ENCODE measurements at places on chromosomes 1 and 21. TPM values are rescaled to one million over a fixed set of nuclear protein-coding genes. Genes with fewer than 3 reads are reported as not detected.

The KIF21B gene
- 0.22 TPM for total RNA-seq

The FAM131C gene
- not detected for total RNA-seq

The CELA3A gene
- not detected for total RNA-seq

The RIMKLA gene
- 2.1 TPM for total RNA-seq

DNA sequence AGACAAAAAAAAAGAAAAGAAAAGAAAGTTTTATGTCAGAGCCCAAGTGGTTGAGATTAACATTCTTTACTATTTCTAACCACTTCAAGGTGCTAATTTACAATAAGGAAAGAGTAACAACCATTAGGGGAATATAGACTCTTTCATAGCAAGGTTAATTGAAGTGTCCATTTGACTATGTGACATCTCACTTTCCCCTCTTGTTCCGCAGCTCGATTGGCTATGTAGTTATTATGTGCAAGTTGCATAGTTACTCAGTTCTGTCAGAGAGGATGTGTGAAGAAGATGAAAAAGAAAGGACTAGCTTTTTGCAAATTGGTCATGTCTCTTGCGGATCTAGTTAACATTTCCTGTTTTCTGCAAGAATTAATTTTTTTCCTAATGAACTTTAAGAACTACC lies 273.7 kb downstream of the RGS7 start:
- no peaks in the 10 kb centered on the region for H3K4me1 ChIP-seq
- DNase-seq = no peak
- H3K36me3 ChIP-seq = no peaks in the 10 kb centered on the region
- H3K4me3 ChIP-seq = no peak overlapping the region
- H3K27ac ChIP-seq = no peak overlapping the region
- no peaks in the 10 kb centered on the region for H3K27me3 ChIP-seq

GRCh38 chr1:233406994-233407631 lies 79.6 kb downstream of the MAP3K21 start:
- no peak overlapping the region for H3K4me3 ChIP-seq
- no peaks in the 10 kb centered on the region for H3K27me3 ChIP-seq
- DNase-seq = no peak
- H3K27ac ChIP-seq = no peak overlapping the region

DNA sequence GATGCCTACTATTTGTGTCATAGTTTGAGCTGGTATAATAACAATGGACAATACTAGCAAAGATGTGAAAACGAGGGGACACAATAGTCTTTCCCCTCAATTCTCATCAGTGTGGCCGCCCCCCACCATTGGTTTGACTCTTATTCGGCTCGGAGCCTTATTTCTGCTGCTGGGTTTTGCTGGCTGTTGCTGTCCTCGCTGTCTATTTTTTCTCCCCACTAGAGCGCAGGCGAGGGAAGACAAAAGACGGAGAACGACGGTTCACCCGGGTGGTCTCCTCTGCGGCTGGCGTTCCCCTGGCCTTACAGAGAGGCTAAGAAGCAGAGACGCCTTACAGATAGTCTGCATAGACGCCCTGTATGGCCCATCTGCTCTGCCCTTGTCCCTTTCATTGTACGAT lies 19.4 kb downstream of the CLIC6 start:
- no peak overlapping the region for H3K4me3 ChIP-seq
- H3K36me3 ChIP-seq = no peaks in the 10 kb centered on the region
- H3K27ac ChIP-seq = no peak overlapping the region
- no peak for DNase-seq
- no peaks in the 10 kb centered on the region for H3K27me3 ChIP-seq
- no peaks in the 10 kb centered on the region for H3K4me1 ChIP-seq

DNA sequence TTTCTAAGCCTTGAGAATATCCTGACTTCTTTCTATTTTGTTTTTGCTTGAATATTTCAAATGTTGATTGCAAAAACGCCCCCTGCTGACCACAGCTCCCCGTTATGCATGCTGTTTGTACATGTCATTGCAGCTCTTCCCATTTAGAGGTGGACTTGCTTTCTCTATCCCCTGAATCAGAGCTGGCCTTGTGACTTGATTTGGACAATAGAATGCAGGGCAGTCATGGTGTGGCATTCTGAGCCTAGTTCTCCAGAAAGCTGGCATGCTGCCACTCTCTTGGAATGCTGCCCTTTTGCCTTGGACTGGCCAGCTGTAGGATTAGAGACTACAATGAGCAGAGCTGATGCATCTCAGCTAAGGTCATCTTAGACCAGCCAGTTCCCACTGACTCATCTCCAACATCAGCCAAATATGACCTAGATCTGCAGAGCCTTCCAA lies 1561.5 kb downstream of the MRPL39 start:
- no peaks in the 10 kb centered on the region for H3K27me3 ChIP-seq
- DNase-seq = peak; percentile 45
- H3K27ac ChIP-seq = no peak overlapping the region
- no peaks in the 10 kb centered on the region for H3K4me1 ChIP-seq
- no peaks in the 10 kb centered on the region for H3K36me3 ChIP-seq

DNA sequence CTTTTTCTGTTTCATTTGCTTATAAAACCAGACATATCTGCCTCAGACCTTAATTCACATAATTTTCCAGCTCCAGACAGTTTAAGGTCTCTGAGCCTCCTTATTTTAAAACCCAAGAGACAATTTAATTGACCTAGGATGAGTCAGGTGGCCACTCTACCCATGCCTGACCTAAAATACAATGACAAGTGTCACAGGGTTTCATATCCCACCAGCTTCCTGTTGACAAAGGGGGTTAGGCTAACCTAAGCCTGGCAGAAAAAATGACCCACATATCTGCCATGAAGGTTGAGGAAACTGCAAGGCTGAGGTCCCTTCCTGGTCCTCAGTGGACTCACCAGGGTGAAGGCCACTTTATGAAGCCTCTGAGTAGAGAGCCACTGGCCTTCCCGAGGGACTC lies 52.3 kb downstream of the OPTC start:
- H3K4me1 ChIP-seq = no peaks in the 10 kb centered on the region
- no peak overlapping the region for H3K4me3 ChIP-seq
- no peak for DNase-seq
- H3K36me3 ChIP-seq = no peaks in the 10 kb centered on the region

- H3K27me3 ChIP-seq = no peaks in the 10 kb centered on the region
- DNase-seq = peak; percentile 15
- no peak overlapping the region for H3K4me3 ChIP-seq
- H3K36me3 ChIP-seq = no peaks in the 10 kb centered on the region
Observed at GRCh38 chr1:158833264-158833663, 2.1 kb downstream of the MNDA start.

GRCh38 chr1:56418151-56418631 lies 161.2 kb downstream of the PLPP3 start:
- H3K4me3 ChIP-seq = no peak overlapping the region
- DNase-seq = no peak
- H3K36me3 ChIP-seq = no peaks in the 10 kb centered on the region
- no peak overlapping the region for H3K27ac ChIP-seq
- no peaks in the 10 kb centered on the region for H3K27me3 ChIP-seq
- H3K4me1 ChIP-seq = no peaks in the 10 kb centered on the region

DNA sequence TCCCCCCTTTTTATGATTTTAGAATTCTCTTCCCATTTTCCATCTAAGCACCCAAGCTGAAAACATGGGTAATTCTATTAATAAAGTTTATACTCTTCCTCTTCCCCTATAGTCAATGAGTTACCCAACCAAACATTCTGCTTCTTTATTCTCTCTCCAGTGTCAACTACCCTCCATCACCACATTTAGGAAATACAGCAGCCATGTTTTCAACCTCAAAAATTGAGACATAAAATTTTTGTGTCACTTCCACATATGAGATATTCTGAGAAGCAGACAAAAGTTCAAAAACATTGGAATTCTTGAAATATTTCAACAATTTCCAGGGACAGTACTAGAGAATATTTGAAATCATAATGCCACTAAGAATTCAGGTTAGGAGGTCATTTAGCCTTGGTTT lies 64.8 kb upstream of the ATP1A1 start:
- H3K27ac ChIP-seq = no peak overlapping the region
- no peaks in the 10 kb centered on the region for H3K27me3 ChIP-seq
- DNase-seq = no peak

All from Karpas-422 (cell line).